NCI-H187 treated with DMSO at 0.1 percent for 48 hours (cell line): ENCODE measurements at places on chromosomes 6 and 20.

- no peak for DNase-seq
Measured at GRCh38 chr6:147157930-147158329, 46.3 kb upstream of the STXBP5 start.

- no peak for DNase-seq
Measured at GRCh38 chr6:69630767-69631166, 166.0 kb downstream of the LMBRD1 start.

- peak; percentile 88 for DNase-seq
Measured at GRCh38 chr6:123888771-123889513, 85.3 kb downstream of the NKAIN2 start.

- DNase-seq, result no peak
Measured at GRCh38 chr6:125832391-125833117, 41.8 kb downstream of the NCOA7 start.
